ENCODE measurements at places on chromosomes 3 and 15. TPM values are rescaled to one million over a fixed set of nuclear protein-coding genes. Genes with fewer than 3 reads are reported as not detected.

Gene GOLGA8J
- not detected for total RNA-seq

Gene ATP13A3
- total RNA-seq, result 92.2 TPM

Gene VWA5B2
- 0.50 TPM for total RNA-seq

GRCh38 chr3:21668012-21668411, 83.0 kb downstream of the ZNF385D start:
- no peak overlapping the region for H3K4me3 ChIP-seq
- no peak for DNase-seq
- no peaks in the 10 kb centered on the region for H3K27me3 ChIP-seq
- no peaks in the 10 kb centered on the region for H3K36me3 ChIP-seq

Gene SCG3
- total RNA-seq, result 42.4 TPM

- DNase-seq, result no peak
- no peak overlapping the region for H3K4me3 ChIP-seq
- no peaks in the 10 kb centered on the region for H3K27me3 ChIP-seq
- H3K27ac ChIP-seq, result no peak overlapping the region
These were observed 177.4 kb downstream of the MINAR1 start for GRCh38 chr15:79609506-79609905.

GRCh38 chr3:175411946-175412345, 552.8 kb downstream of the NAALADL2 start:
- no peak for DNase-seq
- H3K36me3 ChIP-seq, result no peaks in the 10 kb centered on the region
- H3K4me3 ChIP-seq, result no peak overlapping the region
- no peaks in the 10 kb centered on the region for H3K27me3 ChIP-seq
- H3K27ac ChIP-seq, result no peak overlapping the region

Gene DNAH12
- not detected for total RNA-seq

GRCh38 chr15:96360581-96361308, 30.2 kb downstream of the NR2F2 start:
- H3K27ac ChIP-seq, result no peak overlapping the region
- no peaks in the 10 kb centered on the region for H3K36me3 ChIP-seq
- peaks cover 10% of the 10 kb centered on the region for H3K4me1 ChIP-seq
- H3K4me3 ChIP-seq, result peak overlapping the region; percentile 12

DNA sequence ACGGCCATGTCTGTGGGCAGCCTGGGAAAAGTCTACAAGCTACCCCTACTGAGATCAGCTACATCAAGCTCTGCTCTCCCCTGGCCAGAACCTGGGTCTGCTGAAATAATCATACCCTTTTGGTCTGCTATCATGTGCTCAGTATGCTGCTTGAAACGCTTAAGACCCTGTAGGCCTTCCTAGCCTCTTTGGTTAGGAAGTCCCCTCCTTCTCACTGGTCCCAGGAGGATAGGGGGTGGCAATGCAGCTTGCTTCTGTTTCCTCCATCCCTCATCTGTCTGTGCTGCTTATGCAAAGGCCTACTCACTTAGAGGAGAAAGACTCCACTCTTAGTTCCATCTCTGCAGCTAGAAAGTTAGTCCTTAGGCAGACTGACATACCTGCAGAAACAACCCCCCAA, 118.2 kb upstream of the RASGRP1 start:
- H3K27ac ChIP-seq, result no peak overlapping the region
- H3K4me1 ChIP-seq, result no peaks in the 10 kb centered on the region
- no peak overlapping the region for H3K4me3 ChIP-seq
- no peak for DNase-seq
- H3K27me3 ChIP-seq, result no peaks in the 10 kb centered on the region
- no peaks in the 10 kb centered on the region for H3K36me3 ChIP-seq

DNA sequence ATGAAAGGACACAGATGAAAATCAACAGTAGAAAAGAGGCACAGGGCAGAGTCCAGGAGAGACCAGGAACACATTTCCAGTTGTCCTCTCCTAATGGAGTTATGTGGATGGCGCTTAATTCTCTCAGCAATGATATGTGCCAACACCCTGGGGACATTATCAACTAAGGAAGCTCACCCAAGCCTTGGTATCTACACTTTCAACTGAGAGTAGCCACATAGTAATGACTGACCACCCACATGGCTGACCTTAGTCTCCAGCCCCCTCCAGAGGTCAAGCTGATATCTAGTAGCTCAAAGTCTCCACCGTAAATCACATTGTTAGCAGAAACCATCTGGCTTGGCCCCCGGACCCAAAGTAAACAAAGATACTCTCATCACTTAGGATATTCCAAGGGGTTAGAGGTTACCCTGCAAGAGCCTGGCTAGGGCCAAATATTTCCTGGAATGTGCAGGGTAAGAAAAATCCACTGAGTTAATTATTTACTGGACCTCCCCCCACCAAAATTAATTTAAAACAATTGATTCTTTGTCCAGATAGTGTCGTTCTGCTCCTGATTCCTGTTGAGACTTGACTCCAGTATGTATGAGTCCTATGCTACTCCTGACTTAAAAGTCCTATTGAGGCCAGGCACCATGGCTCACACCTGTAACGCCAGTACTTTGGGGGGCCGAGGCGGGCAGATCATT, 24.8 kb downstream of the GABRR3 start:
- no peaks in the 10 kb centered on the region for H3K27me3 ChIP-seq
- H3K4me1 ChIP-seq, result no peaks in the 10 kb centered on the region
- no peak for DNase-seq
- no peak overlapping the region for H3K27ac ChIP-seq
- no peaks in the 10 kb centered on the region for H3K36me3 ChIP-seq
- H3K4me3 ChIP-seq, result no peak overlapping the region
